ENCODE measurements at places on chromosomes 1 and 21. TPM values are rescaled to one million over a fixed set of nuclear protein-coding genes. Genes with fewer than 3 reads are reported as not detected.

The CELA2A gene
- not detected for total RNA-seq

The SIM2 gene
- not detected for total RNA-seq

The CD101 gene
- total RNA-seq: 0.66 TPM

The GBP7 gene
- total RNA-seq: not detected

The GPR61 gene
- under 0.01 TPM for total RNA-seq

The TNFSF18 gene
- under 0.01 TPM for total RNA-seq
